ENCODE measurements at places on chromosomes 5 and 9.

- no peak for DNase-seq
Observed at GRCh38 chr5:103410172-103410571, 151.6 kb downstream of the MACIR start.

- DNase-seq: no peak
Observed at GRCh38 chr9:68780720-68781119, 75.7 kb downstream of the PIP5K1B start.

GRCh38 chr5:147336876-147337275 is 102.0 kb downstream of the STK32A start:
- no peak for DNase-seq

- no peak for DNase-seq
Observed at GRCh38 chr5:180100621-180101450, 29.3 kb upstream of the RNF130 start.

GRCh38 chr9:22449719-22450118 is 3.1 kb downstream of the DMRTA1 start:
- DNase-seq: no peak

- DNase-seq: no peak
Observed at GRCh38 chr5:32272746-32273145, 40.0 kb downstream of the MTMR12 start.

GRCh38 chr9:68755051-68755450 is 50.0 kb downstream of the PIP5K1B start:
- no peak for DNase-seq

Data from inflammatory macrophage (primary cell).